ENCODE measurements at places on chromosomes 7 and 10. TPM values are rescaled to one million over a fixed set of nuclear protein-coding genes. Genes with fewer than 3 reads are reported as not detected.

GRCh38 chr7:51785171-51785570, 468.6 kb upstream of the COBL start:
- DNase-seq = no peak

DNA sequence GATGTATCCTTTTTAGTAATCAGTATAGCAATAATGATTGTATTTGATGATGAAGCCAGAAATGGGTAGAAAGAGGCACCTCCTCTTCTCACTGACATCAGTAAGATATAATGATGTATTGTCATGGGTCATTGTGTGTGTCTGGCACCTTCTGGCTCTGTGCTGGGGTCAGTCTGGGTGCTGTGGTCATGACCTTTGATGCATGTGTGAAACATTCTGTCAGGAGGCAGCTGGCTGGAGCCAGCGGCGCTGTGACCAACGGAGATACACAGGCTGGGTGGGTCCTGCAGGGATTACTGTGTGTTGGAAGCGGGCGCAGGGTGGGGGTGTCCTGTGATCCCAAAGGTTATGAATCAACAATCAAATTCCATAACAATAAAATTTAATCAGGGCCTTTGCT, 35.2 kb downstream of the EEPD1 start:
- DNase-seq = no peak

Gene GPC2
- 3.6 TPM for total RNA-seq

- no peak for DNase-seq
These were observed 8.0 kb downstream of the FRMPD2 start for GRCh38 chr10:48266528-48266927.

DNA sequence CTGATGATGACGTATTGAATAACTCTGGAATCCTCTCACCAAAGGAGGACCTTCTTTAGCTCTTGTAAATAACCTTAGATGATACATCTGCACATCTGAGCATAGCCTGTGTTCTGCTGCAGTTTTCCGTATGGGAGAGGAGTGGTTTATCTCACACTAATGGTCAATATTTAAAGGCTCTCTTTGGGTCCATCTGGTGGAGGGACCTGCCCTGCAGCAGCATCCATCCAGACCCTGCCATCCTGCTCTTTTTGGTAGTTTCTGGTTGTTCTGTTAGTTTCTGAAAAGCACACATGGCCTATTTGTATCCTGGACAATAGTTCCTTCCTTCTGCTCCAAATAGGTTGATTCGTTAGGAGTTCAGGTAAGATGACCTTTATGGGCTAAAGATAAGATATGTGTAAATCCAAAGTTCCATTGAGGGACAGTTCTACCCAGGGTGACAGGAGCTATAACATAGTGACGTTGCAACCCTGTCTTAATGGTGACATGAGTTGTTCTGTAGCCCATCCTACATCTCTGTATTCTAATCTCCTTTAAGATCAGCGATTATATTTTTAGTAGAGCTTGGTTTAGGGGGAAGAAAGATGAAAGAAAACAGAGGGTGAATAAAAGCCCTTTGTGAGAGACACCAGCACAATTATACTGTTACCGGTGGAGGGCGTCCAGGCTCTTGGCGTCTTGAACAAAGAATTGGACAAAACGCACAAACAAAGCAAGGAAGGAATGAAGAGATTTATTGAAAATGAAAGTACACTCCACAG, 60.0 kb upstream of the KLF14 start:
- DNase-seq = no peak

- no peak for DNase-seq
These were observed 81.8 kb downstream of the PTPN20 start for GRCh38 chr10:46992803-46993561.

GRCh38 chr7:77923419-77923818, 124.8 kb downstream of the PHTF2 start:
- DNase-seq = no peak

Gene METTL2B
- 28.7 TPM for total RNA-seq

DNA sequence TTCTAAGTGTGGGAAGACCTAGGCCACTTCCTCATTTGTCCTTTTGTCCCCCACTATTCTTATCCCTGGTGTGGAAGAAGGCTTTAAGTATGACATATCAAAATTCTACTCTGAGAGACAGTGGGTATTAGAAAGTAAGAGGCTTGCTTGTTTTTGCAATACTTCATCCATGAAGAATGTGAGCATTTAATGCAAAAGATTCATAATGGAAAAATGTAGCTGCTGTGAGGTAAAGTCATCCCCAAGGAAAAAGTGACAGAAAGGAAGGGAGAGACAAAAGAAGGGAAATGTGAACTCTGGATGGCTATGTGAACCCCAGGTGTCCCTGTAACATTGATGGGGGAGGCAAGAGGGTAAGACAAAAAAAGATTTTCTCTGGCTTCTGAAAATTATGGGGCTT, 607.5 kb downstream of the SORCS1 start:
- DNase-seq = no peak

Gene MUC12
- 1.4 TPM for total RNA-seq

DNA sequence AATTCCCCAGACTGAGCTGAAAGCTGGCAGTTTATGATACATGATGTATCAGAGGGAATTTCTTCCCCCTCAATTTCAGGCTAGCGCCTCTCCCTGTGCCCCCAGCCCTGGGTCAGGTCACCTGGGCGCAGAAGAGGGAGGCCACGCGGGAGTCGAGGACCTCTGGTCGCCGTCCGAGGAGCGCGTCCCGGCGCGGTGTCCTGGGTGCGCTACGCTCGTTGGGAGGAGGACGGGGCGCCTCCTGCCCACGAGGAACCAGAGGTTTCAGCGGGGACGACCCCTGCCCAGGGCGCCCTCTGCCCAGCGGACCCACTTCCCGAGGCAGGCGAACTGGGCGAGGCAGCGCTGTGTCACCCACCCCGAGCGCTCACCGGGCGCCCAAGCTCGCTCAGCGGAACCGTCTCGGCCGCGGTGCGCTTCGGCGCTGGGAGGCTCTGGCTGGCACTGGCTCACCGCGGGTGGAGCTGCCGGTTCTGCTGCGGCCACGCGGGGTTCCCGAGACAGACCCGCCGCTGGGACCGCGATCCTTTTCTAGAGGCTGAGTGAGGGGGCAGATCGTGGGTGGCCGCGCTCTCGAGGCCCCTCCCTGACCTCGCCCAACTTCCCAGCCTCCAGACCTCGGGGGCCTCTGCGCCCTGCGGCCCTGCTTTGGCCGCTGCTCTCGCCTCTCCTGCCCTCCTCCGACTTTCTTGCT, at the start of gene FAM237B:
Gene FAM237B (minus strand): TSS at position 504 of the 694 bp plus-strand sequence. CDS start 1,556 bp downstream, outside the sequence.
- no peak for DNase-seq

DNA sequence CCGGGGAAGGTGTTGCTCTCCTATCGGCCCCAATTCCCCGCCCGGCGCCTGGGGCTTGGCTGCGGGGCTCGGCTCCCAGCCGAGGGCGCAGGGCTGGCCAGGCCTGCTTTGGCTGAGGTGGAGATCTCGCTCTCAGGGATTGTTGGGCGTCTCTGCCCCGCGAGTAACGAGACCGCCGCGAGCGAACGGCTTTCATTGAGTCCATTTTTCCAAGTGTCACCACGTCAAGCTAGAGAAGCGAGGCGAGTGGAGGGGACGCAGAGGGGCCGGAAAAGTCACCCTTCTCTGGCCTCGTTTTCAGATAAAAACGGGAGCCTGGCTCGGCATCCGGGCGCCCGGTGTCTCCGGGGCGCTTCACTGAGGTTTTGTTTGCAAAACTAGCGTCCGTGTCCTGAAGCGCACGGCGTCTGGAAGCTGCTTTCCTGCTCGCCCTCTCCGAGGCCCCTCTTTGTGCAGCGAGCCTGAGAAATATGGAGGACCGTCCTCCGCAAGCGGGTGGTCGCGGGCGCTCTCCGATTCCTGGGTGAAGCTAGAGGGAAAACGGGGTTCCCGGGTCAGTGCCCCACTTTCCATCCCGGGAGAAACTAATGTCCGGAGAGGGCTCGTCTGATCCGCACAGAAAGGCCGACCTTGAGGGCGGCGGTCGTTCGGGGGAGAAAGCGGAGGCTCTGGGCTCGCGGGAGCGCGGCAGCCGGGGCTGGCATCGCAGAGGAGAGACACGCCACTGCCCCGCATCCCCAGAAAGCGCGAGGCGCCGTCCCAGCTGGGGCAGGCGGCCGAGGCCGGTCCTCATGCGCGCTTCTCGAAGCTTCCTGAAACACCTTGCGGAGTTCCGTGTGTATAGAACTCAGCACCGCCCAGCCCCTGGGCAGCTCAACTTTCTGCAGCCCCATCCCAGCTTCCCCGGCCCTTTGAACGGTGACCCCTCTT, 3.5 kb upstream of the EN2 start:
- DNase-seq = no peak

Gene CDNF
- 6.2 TPM for total RNA-seq

Gene WNT16
- not detected for total RNA-seq

- peak; percentile 51 for DNase-seq
These were observed 82.6 kb upstream of the PRKG1 start for GRCh38 chr10:50991456-50992355.

Gene COL26A1
- total RNA-seq = not detected

Gene CAMK1D
- 5.2 TPM for total RNA-seq

Gene INMT
- total RNA-seq = 7.8 TPM

- no peak for DNase-seq
These were observed 106.4 kb downstream of the EGFR start for GRCh38 chr7:55124989-55125875.

GRCh38 chr7:64656489-64656888, 9.4 kb upstream of the ZNF107 start:
- DNase-seq = no peak

GRCh38 chr7:117565226-117565625, 85.4 kb downstream of the CFTR start:
- DNase-seq = no peak

- no peak for DNase-seq
These were observed 213.1 kb downstream of the ELFN1 start for GRCh38 chr7:1883031-1883761.

Gene KIAA1549
- total RNA-seq = 1.8 TPM

DNA sequence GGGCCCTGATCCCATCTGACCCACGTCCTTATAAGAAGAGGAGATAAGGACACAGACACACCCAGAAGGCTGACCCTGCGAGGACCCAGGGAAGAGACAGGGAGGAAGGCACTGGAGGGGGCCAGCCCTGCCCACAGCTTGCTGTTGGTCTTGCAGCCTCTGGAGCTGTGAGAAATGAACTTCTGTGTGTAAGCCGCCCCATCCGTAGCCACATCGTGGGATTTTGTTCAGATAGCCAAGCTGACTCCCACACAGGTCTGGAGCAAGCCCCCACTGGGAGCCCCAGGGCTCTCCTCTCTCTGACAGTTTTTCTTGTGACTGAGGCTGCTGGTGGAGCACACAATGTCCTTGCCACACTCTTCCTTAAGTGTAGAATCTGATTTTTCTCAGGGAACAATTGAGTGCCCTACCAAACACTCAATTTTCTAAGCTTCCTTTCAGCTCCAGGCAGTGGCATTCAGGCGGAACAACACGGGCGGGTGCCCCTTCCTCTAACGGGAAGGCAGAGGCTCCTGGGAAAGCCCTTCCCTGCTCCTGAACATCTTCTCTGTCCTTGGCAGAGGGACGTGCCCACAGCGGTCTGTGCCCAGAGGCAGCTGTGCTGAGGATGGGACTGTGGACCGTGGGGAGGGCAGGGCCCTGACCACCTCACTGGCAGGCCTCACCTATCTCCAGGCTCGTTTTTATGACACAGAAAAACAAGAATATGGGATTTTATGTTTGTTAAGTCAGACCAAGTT, 160.6 kb upstream of the SHH start:
- DNase-seq = no peak

Gene GIGYF1
- total RNA-seq = 39.0 TPM

GRCh38 chr10:67735430-67735829, 39.4 kb upstream of the CTNNA3 start:
- no peak for DNase-seq

DNA sequence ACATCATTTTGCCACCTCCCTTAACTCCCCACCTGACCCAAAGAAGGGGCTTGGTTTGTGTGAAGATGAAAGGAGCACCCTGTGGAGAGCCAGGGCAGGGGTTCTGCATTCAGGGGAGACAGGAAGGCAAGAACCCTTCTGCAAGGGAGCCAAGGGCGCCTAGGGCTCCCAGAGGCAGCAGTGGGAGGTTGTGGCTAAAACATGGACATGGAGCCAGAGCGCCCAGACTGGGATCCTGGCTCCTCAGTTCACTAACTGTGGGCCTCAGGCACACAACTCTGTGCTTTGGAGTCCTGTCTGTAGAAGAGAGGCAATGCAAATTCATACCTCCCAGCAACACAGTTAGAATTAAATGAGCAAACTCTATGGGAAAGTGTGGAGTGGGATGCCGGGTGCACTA, 123.1 kb upstream of the MACROH2A2 start:
- no peak for DNase-seq

DNA sequence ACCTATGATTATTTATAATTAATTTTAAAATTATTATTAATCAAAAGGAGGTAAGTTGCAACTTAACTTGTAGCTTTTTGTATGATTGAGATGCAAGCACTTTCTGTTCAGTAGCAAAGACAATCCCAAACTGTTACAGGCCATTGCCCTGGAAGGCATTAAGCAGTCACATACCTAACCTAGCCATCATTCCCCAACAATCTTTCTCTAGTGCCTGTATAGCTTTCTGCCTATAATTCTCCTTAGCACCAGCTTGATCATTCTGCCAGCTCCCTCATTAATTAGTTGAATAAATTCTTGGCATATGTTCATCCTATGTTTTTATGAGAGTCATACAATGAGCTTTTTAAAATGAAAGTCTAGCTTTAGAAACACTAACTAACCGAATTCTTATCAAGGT, 178.9 kb upstream of the TMEM106B start:
- no peak for DNase-seq

Gene NUP205
- total RNA-seq = 49.6 TPM

- DNase-seq = no peak
These were observed 313.3 kb upstream of the AKR1E2 start for GRCh38 chr10:4512671-4513240.

GRCh38 chr10:30580676-30581075, 48.9 kb downstream of the LYZL2 start:
- no peak for DNase-seq

- no peak for DNase-seq
These were observed 81.0 kb downstream of the HGF start for GRCh38 chr7:81688622-81689411.

Gene GPER1
- total RNA-seq = 2.6 TPM

Gene STEAP1
- 75.1 TPM for total RNA-seq

Gene HOGA1
- 1.9 TPM for total RNA-seq

DNA sequence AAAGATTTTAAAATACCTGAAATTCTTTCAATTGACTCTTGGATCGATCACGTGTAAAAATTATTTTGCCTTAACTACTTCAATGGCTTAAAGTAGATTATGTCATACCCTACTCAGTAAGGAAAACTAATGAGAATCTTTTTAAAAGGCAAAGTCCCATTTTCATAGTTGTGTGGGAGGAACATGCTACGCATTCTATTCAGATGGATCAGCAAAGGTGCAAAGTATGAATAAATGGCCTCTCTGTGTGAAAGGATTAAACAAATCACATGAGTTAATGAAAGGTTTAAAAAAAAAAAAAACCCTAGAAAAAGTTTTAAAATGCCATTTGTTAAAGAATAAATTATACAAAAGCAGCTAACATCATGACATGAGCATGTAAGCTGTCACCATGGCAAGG, 77.1 kb downstream of the ENO4 start:
- DNase-seq = no peak

Gene STRIP2
- 1.8 TPM for total RNA-seq

Gene STOX1
- total RNA-seq = 8.8 TPM

Gene ACSM6
- total RNA-seq = not detected

GRCh38 chr7:99098824-99099498, 44.9 kb downstream of the SMURF1 start:
- no peak for DNase-seq

- DNase-seq = no peak
These were observed 22.3 kb downstream of the PIK3CG start for GRCh38 chr7:106887421-106887820.

Gene NPC1L1
- total RNA-seq = 0.16 TPM
